ENCODE measurements at places on chromosomes 12 and 14.

DNA sequence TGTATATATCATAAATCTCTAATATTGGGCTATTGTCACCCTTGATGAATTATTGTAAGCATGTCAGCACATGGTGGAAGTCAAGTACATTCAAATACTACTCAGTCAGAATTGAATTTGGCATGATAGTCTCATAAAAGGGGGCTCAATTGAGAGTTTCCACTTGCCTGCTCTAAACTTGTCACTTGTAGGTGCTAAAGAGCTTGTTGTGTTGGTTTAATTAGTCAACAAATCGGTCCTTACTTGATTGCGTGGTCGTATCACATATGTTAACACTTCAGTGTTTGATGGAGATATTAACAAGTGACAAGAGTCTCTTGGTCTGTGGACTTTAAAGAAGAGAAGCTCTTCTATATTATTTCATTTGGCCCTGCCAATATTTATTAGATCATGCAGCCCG lies 81.1 kb downstream of the NKX2-1 start:
- no peak for DNase-seq

- no peak for DNase-seq
Observed at GRCh38 chr14:98347686-98348085, 924.3 kb downstream of the BCL11B start.

- DNase-seq = no peak
Observed at GRCh38 chr12:101826766-101827368, 3.9 kb downstream of the GNPTAB start.

DNA sequence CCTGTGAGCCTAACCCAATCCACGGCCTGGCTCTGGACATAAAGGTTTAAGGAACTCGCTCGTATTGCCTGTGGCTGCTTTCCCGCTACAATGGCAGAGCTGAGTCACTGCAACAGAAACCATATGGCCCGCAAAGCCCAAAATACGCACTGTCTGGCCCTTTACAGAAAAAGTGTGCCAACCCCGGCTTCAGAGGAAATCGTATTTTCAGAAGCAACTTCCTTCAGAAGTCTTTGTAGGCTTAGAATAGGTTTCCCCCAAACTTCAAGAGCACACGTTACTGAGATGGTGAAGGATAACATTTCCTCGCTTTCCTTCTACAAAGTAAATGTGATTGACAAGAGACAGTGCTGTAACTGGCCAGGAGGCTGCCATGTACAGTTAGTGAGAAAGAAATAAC lies 34.8 kb upstream of the TESC start:
- peak; percentile 21 for DNase-seq

- no peak for DNase-seq
Observed at GRCh38 chr14:55706893-55707292, 126.9 kb downstream of the KTN1 start.

DNA sequence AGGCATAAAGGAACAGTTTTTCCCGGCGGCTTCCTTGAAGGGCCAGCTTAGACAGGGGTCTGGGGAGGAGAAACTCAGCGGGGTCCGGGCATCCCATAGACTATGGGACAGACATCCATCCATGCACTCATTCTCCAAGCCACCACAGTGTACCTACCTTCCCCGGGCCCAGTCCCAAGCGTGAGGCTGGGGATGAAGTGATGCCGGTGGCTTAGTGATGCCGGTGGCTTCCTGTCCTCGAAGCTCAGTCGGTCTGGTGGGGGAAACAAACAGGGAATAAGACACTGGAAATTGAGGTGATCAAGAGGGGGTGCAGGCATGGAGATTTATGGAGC lies 421 bp downstream of the RTL1 start:
- DNase-seq = no peak

GRCh38 chr12:24695657-24696329 lies 253.1 kb downstream of the BCAT1 start:
- no peak for DNase-seq

GRCh38 chr14:91506226-91506625 lies 3.9 kb downstream of the PPP4R3A start:
- DNase-seq = no peak

DNA sequence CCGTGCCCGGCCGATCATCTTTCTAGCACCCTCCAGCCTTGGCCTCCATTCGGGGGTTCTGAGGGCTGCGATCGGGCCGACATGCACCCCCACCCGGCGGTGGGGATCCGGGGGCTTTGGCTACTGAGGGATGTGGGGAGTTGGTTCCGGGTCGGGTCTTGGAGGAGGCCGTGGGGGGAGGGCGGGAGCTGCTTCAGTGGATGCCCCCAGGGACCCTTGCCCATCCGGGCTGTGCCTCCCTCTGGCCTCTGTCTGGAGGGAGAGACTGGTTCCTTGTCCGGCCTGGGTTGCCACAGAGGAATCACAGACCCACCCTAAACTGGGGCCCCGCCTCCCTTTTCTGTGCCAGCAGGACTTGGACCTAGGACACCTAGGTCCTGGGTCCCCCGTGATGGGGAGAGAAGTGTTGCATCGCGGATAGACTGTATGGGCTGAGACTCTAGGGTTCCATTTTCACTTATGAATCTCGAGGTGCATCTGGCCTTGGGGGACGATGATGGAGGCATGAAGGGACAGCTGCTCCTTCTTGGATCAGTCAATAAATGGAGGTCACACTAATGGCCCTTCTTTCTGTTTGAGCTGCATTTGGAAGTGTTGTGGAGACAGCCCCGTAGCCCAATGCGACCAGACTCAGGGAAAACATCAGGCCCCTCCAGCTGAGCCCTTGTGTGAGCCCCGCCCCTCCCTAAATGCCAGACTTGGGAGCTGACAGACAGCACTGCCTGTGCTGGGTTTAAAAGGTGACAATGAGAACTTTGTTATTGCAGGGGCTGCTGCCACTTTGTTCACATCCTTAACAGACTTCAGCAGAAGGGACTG lies 577 bp downstream of the DTX3 start:
- DNase-seq = no peak

DNA sequence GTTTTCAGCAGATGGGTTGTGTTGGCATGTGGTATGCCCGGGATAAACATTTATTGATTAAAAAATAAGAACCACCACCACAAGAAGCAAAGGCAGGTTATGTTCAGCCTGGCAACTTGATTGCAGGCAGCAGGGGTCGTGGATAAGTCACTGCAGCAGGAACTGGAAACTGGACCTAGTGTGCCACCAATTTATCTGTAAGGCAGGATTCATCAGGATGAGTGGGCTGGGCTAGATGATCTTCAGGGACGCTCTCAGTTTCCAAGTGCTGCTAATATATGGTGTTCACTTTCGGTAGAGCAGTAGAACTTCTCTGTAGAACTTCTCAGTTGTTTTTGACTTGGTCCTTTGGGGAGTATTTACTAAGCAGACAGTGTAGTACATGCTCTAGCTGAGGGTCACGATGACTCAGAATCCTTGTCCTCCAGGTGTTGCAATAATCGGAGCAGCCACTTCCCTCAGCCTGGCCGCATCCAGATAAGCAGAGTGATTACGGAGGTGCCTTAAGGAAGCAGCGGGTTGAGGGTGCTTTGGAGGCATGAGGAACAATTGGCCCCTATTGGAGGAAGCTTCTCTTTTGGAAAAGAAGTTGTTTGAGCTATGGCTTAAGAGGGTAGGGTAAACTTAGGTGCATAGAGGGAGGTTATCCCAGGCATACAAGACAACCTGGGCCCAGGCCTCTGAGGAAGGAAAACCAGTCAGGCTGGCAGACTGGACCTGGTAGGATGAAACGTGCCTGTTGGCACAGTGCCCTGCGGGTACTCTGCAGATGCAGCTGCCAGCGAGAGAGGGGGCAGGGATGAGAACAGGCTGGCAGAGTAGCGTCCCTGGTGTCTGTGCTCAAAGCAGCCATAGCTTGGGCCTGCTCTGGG lies 104.0 kb downstream of the GPR135 start:
- no peak for DNase-seq

DNA sequence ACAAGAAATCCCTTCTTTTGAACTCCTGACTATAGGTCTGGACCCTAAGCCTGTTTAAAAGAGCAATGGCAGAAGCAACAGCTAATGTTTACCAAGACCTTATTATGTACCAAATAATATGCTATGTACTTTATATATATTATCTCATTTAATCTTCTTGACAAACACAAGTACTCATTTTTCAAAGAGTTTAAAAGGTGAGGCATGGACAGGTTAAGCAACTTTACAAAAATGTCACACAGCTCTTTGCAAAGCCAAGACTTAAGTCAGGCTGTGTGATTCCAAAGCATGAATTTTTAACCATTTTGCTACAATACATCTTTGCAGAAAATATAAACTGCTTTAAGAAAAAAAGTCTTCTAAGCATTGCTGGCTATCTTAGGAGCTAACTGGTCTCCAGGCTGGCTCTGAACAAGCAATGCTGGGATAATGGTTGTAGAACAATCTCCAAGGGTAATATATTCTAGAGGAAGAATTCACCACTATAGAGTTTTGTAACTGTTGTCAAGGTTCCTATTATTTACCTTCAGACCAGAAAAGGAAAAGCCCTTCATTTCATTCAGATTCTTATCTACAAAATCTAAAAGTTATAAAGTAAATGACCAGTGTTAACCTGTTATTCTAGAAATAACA lies 22.1 kb downstream of the SYNJ2BP start:
- DNase-seq = no peak

DNA sequence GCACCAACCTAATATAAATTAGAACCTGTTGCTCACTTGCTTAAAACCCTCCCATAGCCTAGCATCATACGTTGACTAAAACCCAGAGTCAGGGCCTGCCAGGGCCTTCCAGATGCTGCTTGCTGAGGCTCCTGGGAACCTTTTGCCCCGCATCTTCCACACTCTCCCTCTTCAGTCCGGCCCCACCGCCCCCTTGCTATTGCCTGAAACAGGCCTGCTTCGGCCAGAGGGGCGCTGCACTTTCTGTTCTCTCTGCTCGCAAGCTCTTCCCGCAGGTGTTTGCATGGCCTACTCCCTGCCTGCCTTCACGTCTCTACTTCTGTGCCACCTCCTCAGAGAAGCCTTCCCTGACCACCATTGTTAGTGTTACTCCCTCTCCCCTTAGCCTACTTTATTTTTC lies 13.7 kb upstream of the TCTN2 start:
- DNase-seq = no peak

DNA sequence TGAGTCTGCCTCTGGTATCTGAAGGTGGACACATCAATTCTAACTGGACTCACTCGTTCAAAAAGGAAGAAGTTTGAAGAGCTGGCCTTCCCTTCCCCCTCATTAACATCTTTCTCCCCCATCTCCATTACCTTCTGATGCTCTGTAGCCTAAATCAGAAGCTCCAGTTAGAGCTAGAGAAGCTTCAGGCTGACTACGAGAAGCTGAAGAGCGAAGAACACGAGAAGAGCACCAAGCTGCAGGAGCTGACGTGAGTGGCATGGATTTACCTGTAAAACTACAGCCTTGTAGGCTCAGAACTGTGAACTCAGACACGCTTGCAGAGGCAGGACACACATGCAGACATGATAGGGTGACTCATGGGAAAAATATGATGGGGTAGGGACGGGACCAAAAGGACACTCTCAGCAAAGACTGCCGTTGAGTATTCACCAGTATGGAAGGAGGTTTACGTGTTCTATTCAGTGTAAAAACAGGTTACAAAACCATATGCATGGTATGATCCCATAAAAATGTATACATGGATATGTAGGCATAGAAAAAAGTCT lies 14.3 kb upstream of the PIP4K2C start:
- no peak for DNase-seq

DNA sequence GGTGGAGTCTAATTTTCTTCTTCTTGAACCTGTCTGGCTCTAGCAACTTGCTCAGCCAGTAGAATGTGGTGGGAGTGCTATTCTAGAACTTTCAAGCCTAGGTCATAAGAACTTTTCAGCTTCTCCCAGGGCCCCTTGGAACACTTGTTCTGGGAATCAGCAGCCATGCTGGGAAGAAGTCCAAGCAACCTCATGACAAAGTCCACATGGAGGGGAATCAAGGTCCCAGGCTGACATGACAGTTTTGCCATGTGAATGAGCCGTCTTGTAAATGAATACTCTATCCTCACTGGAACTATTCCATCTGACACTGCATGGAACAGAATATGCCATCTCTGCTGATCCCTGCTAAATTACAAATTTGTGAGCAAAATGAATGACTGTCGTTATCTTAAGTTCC lies 214.2 kb upstream of the TBX3 start:
- no peak for DNase-seq

GRCh38 chr12:11812586-11813437 lies 163.3 kb downstream of the ETV6 start:
- DNase-seq = no peak

- DNase-seq = no peak
Observed at GRCh38 chr14:86826661-86827060, 1166.3 kb downstream of the GALC start.

DNA sequence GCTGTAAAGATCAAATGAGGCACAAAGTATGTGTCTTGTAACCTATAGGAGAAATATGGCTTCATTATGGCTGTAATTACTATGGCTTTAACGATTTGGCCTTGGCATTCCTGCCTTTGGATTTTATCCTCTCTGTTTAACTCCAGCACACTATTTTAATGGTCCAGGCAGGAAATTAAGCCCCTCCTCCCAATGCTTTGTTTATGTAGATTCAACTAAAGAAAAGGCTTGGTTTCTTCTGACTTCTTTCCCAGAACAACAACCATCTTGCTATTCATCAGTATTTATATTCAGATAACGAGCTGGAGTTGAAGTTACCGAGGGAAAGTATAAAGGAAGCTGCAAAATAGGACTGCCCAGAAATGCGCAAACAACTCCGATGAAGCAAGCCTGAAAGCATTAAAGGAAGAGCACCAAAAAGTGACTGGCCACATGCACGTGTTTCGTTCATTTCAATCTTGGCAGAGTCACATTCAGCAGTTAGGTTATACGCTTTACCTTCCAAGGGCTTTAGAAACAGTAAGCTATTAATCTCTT lies 104.6 kb downstream of the NELL2 start:
- no peak for DNase-seq

- DNase-seq = no peak
Observed at GRCh38 chr12:19437996-19438395, 1.3 kb upstream of the AEBP2 start.

DNA sequence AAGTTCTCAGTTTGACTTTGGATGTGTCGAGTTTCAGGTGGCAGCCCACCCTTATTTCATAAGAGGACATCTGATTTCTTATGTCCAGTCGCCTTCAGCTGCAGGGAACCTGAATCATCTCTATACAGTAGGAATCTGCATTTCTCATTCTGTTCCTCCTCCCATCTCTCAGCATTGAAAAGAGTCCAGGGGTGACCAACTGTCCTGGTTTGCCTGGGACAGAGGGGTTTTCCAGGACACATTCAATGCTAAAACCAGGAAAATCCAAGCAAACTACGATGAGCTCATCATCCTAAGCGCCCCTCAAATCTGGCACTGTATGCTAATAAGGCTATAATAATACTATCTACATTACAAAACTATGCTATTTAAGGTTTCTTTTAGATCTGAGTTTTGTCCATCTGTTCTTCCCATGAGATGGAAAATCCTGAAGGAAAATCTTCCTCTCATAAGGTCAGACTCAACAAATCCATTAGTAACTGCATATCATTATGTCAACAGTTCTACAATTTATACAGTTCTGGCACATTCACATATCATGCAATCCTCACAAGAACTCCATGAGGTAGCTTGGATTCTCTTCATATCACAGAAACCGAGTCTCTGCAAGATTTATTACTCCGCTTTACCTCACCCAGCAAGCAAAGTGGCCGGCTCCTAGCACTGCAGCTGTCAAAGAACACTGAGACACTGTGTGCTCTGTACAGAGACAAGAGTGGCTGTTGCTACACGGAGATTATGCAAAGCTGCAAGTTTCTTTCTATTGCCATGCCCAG lies 15.6 kb upstream of the CALM1 start:
- DNase-seq = no peak
